Mucosa of gallbladder (tissue), 1 donor: ENCODE measurements at places on chromosomes 16 and 17. TPM values are rescaled to one million over a fixed set of nuclear protein-coding genes. Genes with fewer than 3 reads are reported as not detected.

TPSD1 gene
- total RNA-seq = 0.69 TPM

SMIM5 gene
- 15.5 TPM for total RNA-seq

SEPTIN12 gene
- not detected for total RNA-seq

PAQR4 gene
- total RNA-seq = 33.1 TPM

KRT9 gene
- total RNA-seq = not detected

- DNase-seq = no peak
Measured at GRCh38 chr17:66675273-66675990, 159.5 kb upstream of the CACNG5 start.

- DNase-seq = no peak
Measured at GRCh38 chr17:6365200-6365943, 69.5 kb downstream of the AIPL1 start.

GRCh38 chr16:57446531-57447185, 527 bp downstream of the CIAPIN1 start:
- no peak for DNase-seq

DNA sequence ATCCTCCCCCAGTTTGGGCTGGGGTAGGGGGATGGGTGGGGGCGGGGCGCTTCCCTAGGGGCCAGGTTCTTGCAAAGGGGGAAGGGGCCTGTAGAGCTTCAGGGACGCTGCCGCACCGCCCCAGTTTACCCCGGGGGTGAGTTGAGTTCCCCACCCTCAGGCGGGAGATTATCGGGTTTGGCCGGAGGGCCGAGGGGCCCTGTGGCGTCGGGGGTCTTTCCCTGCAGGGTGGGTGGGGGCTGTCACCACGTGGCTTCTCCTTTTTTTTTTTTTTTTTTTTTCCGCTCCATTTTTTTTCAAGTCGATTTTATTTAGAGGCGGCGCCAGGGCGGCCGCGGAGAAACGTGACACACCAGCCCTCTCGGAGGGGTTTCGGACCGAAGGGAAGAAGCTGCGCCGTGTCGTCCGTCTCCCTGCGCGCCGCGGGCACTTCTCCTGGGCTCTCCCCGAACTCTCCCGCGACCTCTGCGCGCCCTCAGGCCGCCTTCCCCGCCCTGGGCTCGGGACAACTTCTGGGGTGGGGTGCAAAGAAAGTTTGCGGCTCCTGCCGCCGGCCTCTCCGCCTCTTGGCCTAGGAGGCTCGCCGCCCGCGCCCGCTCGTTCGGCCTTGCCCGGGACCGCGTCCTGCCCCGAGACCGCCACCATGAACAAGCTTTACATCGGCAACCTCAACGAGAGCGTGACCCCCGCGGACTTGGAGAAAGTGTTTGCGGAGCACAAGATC, at the start of gene IGF2BP1:
Gene IGF2BP1, plus strand, starts transcription at position 283 of the 724 bp plus-strand sequence. Its CDS starts 361 bp downstream, at position 644.
- no peak for DNase-seq

DNA sequence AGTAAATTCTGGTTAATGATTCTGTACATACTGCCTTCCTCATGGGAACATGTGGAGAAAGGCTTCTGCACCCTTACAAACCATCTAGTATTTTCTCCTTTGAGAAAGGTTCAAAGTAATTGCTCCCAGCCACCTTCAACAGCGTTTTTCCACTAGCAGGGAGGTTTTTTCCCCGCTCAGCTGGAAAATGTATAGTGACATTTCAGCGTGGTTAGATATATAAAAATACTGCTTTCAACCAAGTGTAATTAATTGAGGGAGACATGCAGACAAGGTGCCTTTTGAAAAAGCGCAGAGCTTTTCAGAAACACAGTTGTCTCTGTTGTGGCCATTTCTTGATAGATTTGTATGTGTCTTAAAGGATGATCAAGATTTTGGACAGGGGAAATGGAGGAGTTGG, 5.1 kb downstream of the BMERB1 start:
- DNase-seq = no peak

- peak; percentile 81 for DNase-seq
Measured at GRCh38 chr17:81142301-81143199, 22.8 kb upstream of the PVALEF start.

DNA sequence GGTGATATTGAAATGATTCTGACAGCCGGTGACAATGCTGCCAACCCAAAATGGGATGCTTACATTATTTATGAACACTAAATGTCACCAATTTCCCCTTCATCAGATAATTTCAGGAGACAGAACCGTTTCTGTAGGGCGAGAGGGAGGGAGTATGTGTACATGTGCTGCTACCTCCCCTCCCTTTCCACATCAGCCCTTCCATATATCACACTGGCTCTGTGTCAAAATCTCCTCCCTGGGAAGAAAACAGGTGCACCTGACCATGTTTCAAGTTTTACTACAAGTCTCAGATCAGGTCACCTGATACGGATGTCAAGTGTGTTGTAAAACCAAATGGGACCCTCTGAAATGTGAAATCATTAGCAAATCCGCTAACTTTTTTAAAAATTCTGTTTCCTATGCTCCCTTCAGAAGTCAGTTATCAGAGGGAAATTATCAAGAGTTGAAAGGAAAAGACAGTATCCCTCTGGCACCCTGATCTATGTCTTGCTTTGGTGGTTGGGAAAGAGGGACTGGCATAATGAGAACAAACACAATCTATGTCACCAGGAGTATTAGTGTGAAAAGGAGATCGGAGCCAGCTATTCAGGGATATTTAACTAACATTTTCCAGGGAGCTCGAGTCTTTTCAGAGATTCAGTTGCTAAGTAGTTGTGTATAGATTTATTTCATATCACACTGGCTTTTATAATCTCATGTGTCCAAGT, 1002.3 kb upstream of the CDH8 start:
- no peak for DNase-seq

GRCh38 chr17:38659415-38659814, 15.3 kb downstream of the EPOP start:
- DNase-seq = no peak

DNA sequence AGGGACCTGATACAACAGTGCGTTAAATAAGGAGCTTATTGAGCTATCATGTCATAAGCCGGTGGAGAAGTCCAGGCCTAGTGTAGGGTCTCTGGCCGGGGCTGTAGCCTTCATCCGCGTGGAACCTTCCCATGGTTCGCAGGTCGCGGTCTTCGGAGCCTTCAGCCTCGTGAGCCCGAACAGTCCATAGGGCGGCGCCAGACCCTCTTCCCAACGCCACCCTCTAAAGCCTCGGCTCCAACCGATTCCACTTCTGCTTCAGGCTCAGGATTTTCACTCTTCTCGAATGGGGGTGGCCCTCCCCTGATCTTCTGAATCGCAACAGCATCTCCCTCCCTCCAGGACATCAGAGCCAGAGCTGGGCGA, 10.3 kb upstream of the BRCA1 start:
- no peak for DNase-seq

- no peak for DNase-seq
Measured at GRCh38 chr16:57020651-57021050, 31.3 kb downstream of the NLRC5 start.

DNA sequence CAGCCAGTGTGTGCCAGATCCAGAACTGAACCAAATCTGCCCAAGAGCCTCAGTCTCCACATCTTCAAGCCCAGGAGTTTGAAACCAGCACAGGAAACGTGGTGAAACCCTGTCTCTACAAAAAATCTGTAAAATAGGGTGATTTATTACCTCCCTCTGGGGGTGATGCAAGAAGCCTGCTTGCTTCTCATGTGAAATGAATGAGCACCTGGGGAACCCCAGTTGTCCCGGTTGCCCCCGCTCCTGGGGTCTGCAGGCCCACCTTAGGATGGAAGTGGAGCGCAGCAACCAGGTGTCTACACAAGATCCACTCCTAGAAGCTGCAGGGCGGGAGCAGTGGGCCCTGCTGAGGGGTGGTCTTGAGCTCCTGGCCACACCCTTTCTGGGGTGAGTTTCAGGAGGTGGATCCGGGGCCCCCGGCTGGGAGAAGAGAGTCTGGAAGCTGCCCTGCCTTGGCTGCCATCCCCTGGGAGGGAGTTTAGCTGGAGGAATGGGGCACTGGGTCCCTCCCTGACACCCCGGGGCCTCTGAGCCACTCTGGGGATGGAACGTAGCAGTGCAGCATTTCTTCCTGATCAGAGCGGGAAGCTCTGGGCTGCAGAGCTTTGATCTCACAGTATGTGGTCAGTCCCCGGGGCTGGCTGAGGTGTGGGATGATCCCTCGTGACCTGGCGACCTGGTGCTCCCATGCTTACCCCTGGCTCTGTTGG, 117.8 kb downstream of the RAB11FIP4 start:
- no peak for DNase-seq

- DNase-seq = no peak
Measured at GRCh38 chr17:7572338-7572587, 7.2 kb upstream of the CD68 start.

DNA sequence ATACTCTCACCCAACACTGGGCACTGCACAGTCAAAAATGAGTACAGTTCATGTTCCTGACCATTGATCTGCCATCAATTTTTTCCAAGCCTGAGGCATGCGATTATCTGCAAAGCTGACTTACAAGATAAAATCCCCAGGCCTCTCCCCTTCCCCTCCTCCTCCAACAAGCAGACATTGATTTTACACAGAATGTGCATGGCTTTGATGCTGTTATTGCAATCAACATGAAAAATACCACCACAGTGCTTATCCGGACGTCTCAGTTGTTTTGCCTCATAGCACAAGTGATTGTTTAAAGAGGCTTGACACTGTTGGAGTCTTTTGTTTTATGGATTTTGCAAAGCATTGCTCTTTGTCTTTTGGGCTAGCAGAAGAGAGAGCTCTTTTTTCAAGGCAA, 163.8 kb downstream of the TOX3 start:
- no peak for DNase-seq

DNA sequence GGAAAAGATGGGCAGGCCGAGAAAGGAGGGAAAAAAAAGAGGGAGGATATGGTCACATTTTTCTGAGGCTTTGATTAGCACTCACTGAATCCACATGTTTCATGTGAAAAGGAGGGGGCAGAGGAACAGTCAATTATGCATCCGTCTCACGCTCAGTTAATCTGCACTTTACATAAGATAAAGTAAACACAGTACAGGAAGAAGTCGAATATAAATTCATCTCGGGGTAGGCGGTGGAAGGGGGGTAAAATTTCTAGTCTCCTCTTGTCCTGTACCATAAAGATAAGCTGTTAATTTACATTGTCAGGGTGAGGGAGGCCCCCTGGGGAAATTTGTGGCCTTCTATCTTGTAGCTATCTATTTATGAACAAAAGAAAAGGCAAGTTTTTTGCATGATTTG, 73.1 kb upstream of the CES5A start:
- DNase-seq = no peak

DNA sequence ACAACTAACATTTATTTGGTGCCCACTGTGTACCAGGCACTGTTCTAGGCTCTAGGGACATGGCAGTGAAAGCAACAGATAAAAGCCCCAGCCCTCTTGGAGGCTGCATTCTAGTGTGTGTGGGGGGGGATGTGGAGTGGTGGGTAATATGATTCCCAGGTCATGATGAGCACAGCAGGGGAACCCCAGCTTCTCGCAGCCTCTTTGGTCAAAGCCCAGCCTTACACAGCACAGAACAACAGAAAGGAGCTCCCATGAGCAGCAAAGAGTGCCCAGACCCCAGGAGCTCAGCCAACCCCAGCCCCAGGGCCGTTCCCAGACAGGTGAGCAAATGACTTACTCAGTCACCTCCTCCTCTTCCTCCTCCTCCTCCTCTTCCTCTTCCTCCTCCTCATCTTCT, 21.9 kb downstream of the CNGB1 start:
- DNase-seq = no peak

DNA sequence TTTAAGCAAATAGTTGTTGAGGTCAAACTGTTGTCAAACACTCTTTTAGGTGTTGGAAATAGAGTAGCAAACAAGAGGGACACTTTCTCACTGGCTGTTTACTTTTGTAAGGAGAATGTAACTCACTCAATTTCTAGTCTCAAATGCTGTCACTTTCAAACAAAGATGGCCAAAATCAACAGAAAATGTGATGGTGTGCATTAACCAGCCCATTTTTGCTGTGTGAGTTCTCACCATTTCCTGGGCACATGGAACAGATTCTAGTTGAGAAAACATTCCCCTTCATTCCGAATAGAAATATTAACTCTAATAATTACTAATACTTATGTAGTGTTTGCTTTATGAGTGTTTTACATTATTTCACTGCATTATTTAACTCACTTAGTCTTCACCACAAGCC, 128.2 kb upstream of the XYLT1 start:
- DNase-seq = no peak

- DNase-seq = no peak
Measured at GRCh38 chr17:46984341-46984740, 5.3 kb upstream of the RPRML start.

- DNase-seq = no peak
Measured at GRCh38 chr17:4712526-4712925, 2.1 kb downstream of the ARRB2 start.

DNA sequence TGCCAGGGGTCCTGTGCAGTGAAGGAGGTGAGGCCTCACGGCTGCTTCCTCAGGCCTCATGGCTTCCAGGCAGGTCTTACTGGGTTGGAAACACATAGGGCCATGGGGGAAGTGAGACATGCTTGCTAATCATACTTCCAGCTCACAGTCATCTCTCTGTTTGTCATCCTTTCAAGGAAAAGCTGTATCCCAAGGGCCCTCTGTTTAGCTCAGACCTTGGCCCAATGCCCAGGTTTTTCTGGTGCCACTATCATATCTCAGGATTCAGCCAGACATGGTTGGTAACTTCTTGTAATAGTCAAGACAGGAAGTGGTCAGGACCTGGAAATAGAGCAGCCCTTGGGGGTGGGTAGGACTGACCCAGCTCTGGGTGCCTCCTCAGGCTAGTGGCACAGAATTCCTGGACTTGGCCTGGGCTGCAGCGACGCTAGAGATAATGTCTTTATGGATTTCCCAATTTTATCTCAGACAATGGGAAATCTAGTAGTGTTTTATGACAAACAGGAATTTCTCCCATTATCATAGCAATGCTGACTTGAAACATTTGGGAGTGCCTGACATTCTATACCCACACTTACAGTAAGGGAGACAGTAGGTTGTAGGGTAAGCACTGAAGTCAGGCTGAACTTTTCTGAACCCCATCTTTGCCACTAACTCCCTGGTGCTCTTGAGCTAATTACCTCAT, 13.5 kb upstream of the ITGB3 start:
- peak; percentile 83 for DNase-seq

DNA sequence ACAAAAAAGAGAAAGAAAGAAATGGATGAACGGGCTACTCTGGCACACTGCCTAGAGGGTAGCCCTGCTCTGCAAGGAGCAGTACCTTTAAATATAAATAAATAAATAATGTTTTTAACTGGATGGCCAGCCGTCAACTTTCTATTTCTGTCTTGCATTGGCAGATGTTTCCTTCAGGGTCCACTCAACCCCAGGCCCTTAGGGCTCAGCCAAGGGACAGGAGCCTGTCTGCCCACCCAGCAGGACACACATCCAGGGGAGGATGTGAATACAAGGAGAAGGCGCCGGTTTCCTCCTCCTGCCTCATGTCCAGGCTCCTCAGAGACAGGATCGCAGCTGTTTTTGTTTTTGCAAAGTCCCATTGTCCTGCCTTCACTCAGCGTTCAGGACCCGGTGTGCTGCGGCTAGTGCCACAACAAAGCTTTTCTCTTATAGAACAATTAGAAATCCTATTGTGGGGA, 22.6 kb downstream of the TTYH2 start:
- no peak for DNase-seq

DNA sequence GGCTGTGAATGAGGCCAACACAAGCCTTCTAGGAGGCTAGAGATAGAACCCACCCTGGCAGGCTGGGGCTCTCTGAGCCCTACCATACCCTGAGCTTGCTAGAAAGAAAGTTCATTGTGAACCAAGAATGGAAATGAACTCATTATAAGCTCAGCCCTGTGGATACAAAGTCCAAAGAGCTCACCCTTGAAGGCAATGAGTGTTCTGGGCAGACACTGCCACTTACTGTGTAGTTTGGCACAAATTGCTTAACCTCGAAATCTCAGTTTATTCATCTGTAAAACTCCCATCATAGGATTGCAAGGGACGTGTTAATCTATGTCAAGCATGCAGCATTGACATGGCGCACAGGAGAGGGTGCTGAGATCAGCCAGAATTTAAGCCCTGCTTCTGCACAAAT, 5.5 kb downstream of the KDM8 start:
- peak; percentile 51 for DNase-seq
